ENCODE measurements at places on chromosomes 1 and 21.

DNA sequence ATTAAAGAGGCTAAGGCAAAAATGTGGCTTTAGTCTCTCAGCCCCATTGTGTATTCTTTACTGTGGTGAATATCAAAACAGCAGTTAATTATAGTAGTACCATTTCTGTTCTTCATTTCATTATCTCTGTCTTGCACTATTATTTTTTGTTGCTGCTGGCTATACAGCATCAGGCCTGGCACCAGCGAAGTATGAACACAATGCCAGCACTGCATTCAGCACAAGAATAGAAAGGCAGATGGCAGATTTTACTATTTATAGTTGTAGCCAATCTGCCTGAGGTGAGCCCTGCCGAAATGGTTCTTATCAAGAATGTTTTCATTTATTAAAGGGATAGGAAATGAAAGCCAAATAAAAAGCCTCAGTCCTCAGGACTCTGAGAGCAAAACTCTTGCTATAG, 72.1 kb downstream of the GPR52 start:
- no peak for DNase-seq

DNA sequence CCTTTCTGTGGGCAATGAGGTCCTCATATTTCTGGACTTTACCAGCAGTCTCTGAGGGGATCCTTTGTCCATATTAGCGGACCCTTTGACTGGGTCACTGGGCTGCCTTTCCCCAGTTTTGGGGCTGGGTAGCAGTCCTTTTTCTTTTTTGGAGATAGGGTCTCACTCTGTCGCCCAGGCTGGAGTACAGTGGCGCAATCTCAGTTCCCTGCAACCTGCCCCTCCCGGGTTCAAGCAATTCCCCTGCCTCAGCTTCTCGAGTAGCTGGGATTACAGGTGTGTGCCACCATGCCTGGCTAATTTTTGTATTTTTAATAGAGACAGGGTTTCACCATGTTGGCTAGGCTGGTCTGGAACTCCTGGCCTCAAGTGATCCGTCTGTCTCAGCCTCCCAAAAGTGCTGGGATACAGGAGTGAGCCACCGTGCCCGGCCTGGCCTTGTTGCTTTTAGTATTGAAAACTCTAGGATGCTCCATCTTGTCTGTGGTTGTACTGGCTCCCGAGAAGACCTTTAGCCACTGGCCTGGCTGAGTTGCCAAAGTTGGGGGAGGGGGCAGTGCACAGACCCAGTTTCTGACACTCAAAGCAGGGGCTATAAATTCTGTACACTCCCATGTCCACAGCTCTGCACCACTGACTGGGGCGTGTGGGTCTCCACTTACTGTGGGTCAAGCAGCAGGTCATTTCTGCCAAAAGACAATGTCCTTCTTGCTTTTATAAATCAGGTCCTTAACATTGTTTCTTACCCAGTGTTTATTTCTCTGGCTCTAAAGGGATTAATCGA, 33.1 kb downstream of the MAN1C1 start:
- no peak for DNase-seq

DNA sequence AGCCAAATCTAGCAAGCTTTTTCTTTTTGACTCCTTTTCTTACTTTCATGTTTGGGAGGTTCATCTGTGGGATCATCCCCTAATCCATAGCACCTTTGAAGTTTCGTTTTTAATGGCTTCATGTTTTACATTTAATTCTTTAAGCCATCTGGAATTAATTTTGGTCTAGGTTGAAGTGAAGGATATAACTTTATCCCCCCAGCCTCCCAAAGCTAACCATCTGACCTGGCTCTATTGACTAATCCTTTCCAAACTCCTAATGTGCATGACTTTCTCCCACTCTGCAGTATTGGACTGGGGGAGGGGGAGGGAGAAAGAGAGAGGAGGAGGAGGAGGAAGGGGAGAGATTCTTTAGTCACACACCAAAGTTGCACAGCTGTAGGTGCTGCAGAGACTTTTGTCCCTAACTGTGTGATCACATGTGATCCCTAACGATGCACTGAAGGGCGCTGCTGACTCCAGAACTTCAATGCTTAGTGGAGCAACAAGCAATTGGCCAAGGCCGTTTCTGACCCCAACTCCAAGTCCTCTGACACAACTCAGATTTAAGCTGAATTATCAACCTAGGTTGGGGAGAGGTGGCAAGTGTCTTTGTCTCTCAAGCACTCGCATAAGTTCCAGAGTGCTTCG, 191.6 kb downstream of the HUNK start:
- no peak for DNase-seq

DNA sequence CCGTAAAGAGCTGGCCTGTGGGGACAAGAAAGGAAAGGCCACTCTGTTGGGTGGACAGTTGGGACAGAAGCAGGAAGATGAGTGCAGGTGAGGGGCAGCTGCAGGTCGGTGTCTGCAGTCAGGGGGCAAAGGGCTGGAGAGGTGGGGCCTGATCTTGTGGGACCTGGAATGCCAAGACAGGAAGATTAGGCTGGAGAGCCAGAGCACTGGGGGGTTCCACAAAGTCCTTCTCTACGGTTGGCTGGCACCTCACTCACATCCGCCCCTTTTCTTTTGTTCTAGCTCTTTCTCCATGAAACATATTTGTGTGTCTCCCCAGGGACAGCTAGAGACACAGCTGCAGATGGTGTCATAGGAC, 404.1 kb downstream of the PTPRU start:
- DNase-seq: no peak

- no peak for DNase-seq
These were observed 553.4 kb downstream of the PLPP3 start for GRCh38 chr1:56025942-56026341.

DNA sequence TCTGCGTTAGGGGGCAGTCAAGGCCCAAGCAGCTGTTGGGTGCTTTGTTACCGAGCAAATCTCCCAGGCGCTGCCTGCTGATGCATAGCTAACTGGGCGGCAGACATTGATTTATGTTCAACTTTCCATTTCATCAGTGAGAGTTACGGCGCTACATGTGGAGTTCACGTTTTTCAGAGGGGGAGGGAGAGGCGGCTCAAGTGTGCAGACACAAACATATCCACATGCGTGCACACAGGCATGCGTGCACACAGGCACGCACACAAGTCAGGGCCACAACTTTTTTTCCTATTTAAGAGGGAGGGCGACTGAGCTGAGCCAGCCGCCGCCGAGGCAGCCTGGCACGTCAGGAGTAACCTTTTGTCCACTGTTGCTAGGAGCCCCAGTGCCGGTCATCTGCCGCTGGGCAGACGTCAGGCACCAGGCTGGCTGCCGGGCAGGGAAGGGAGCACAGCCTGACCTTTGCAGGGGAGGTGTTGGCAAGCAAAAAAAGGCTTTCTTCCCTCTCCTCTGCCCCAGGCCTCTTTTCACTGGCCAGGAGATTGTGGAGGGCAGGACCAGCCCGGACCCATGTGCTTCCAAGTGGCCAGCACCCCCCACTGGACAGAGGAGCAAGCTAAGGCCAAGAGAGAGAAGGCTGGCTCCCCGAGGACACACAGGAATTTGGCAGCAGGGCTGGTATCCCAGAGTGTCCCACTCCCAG, 73.3 kb downstream of the MRPL37 start:
- DNase-seq: no peak

DNA sequence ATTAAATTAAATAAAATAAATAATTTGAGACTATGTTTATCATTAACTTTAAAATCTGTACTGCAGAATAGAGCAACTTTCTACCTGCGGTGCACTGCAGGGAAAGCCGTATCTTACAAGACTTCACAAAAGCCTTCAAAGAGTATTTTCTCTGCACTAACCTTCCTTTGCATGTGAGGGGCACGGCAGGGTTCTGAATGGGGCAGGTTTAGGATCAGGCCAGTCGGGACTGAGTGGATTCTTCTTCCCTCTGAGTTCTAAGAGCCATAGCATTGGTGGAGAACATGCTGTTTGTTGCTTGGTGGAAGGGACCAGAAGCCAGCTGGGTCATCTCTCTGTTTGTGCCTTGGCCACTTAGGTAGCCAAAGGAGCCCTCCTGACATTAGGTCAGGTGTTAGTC, 55.2 kb upstream of the LGALS8 start:
- no peak for DNase-seq

GRCh38 chr1:203781962-203782361, 13.5 kb upstream of the ZBED6 start:
- DNase-seq: no peak

DNA sequence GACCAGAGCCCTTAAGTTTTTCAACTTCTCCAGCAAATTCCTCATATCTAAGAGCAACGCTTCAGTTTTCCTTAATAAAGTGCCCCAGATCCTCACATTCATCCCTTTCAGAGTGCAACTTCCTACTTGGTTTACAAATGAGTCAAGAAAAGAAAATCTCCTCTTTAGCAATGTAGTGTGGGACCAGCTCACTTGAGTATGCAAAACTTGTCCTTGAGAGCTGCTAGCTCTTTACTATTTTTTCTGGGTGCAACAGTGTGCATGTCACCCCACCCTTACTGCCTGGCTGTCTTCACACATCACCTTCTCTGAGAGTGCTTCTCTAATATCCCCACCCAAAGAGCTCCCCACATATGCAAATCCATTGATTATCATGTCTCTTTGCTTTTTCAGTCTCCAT, 203.1 kb upstream of the CAMK1G start:
- DNase-seq: no peak

DNA sequence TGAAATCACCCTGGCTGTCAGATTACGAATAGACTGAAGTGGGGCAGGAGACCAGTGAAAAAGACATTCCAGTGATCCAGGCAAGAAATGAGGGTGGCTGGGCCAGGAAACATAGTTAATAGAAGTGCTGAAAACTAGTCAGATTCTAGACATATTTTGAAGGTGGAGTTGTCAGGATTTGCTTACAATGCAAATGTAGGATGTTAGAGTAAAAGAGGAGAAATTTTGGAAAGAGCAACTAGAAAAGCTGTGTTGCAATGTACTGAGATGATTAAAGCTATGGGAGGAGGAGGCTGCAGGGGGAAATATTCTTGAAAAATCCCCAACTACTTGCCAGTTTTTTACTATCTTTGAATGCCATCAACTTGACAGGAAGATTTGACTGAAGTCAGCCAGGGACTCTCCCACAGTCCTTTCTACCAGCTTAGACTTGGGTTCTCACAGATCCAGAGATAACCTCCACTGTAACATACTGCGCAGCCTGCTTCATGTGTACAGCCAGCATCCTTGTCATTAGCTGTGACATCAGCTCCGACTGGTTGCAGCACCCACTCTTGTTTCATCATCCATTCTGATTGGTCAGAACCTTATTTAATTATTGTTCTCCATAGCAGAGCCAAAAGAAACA, 109.7 kb downstream of the TSEN15 start:
- DNase-seq: no peak

DNA sequence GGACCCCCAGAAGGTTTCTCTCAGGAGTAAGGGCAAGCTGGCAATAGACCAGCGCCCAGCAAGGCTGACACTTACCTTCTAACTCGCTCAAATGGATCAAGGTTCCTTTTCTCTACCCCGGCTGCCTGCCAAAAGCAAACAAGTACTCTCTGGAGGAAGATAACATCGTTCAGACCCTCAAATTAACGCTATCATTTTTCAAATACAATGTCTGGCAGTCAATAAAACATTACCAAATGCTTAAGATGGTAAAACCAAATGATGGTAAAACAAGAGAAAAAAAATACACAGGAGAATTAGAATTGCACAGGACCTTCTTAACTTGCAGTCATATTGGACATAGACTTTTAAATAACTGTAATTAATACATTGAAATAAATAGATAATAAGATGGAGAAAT, 148.1 kb downstream of the SPATA46 start:
- DNase-seq: no peak

DNA sequence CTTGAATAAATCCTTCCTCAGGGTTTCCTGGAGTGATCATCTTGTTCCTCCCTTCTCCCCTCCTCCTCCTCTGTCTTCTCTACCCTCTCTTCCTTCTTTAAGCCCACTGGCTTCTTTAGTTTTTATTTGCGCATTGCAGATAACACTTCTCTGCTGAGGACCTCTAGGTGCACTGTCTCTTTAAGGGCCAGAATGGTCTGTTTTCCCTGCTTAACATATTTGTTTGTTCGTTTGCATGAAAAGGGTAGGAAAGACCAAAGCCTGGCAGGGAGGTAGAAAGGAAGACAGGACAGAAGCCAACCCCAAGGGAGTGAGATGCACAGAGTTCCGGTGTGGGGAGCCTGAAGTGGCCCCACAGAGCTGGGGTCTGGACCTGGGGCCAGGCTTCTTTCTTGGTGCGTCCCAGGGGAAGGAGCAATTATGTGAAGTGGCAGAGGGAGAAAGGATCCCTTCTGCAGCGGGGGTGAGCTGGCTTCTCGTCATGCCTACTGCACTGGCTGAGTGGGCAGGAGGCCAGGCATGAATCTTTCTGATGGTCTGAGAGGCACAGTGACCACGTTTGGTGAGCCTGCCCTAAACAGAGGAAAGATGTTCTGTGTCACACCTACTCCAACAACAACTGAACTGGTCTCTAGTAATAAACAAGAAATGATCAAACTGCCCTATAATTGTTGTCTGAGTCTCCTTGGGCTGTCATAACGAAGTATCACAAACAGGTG, 232.7 kb downstream of the KCNJ6 start:
- no peak for DNase-seq

GRCh38 chr1:1063261-1063944, 10.7 kb downstream of the RNF223 start:
- no peak for DNase-seq

DNA sequence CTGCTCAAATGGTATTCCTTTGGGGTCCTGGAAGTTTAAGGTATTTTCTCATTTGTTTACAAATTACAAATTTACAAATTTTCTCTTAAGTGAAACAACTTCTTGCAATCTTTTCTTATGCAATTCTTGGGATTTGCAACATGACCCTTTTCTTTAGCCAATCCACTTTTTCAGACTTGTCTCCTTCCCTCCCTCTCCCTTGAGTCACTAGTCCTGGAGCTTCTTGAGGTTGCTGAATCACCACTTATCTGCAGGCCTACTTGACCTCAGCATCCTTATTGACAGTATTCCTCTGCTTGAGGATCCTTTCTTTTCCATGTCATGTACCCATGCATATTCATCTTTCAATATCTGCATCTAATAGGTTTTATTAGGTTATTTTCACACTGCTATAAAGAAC, 302.8 kb upstream of the ADAMTS5 start:
- DNase-seq: no peak

DNA sequence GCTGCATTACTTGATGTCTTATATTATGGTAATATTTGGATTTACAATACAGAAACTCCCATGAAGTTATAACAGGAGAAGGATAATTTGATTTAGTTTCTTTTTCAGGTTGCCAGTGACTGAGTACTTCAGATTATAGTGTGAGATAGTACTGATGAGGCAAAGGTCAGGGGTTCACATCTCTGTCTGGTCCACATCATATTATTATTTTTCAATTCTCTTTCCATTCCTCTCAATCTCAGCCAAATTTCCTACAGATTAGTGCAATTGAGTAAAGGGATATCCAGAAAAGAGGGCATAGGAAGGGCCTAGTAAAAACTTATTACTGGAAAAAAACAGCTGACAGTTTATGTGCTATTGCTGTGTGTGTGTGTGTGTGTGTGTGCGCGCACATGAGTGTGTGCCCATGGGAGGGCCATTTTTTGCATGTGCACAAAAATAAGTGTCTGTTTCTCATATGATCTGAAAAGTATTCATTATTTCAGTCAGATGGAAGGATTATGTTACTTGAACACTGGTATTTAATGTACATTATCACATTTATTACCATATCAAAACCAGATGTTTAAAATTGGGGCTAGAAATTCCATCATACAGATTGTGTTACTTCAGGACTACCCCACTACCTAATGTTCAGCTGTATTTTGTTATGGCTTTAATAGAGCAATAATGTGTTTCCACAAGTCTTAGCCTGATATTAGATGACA, 78.3 kb upstream of the KCNK2 start:
- no peak for DNase-seq

- no peak for DNase-seq
These were observed 152.8 kb upstream of the LYPLAL1 start for GRCh38 chr1:219020846-219021245.

All from activated T-helper 9 cell treated with anti-CD3 and anti-CD28 coated beads, Interleukin-2, amount 50 U/mL, for 16 hours (primary cell).